ENCODE measurements at places on chromosomes 6 and 20.

DNA sequence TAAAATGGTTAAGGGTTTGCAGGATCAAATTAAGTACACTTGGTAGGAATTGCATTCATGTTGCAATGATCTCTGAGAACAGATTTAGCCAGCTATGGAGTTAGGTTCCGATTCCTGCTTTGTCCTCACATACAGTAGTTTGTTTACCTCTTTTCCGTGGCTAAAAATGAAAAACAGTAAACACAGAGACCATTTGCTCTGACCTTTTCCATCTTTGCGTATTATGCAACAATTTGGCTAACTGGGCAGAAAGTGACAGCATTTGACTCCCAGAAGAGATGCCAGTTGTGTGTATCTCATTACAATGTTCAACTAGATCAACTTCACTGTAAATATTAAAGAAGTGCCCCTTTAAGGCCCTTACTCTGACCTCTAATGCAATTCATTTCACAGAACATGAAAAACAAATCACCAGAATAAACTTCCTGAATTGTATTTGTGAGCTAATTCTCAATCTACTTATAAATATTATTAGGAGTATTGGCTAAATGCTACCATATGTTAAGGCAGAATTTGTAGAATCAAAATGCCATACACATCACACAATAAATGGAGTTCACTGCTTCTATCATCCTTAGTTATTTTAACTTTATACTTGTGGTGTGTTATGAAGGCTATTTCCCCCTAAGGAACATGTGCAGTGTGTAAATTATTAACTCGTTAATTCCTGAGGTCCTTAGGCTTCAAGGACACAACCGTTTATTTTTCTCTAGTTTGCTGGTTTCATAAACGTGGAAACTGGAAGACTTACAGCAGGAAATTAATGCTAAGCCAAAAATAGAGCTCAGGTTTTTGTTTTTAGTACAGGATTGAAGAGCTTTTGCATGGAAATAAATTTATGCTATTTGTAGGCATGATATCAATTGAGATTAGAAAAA, 380.7 kb upstream of the CITED2 start:
- DNase-seq = no peak

GRCh38 chr20:53130795-53131194, 158.6 kb downstream of the TSHZ2 start:
- DNase-seq = no peak

DNA sequence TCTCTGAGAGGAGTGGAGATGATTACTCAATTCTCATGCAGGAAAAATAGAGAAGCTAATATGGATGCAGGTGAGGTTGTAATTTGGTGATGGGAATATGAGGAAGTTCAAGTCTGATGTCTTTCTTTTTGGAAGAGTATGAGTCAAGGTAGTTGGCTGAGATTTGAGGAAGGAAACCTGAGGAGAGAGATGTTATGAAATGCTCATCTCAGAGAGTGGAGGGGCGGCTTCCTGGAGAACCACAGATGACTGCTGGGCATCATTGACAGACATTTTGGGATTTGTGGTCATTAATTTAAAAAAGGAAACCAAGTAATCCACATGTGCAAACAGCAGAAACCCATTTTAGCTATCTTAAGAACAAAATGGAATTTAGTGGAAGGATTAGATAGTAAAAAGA, 72.5 kb upstream of the UST start:
- DNase-seq = no peak

DNA sequence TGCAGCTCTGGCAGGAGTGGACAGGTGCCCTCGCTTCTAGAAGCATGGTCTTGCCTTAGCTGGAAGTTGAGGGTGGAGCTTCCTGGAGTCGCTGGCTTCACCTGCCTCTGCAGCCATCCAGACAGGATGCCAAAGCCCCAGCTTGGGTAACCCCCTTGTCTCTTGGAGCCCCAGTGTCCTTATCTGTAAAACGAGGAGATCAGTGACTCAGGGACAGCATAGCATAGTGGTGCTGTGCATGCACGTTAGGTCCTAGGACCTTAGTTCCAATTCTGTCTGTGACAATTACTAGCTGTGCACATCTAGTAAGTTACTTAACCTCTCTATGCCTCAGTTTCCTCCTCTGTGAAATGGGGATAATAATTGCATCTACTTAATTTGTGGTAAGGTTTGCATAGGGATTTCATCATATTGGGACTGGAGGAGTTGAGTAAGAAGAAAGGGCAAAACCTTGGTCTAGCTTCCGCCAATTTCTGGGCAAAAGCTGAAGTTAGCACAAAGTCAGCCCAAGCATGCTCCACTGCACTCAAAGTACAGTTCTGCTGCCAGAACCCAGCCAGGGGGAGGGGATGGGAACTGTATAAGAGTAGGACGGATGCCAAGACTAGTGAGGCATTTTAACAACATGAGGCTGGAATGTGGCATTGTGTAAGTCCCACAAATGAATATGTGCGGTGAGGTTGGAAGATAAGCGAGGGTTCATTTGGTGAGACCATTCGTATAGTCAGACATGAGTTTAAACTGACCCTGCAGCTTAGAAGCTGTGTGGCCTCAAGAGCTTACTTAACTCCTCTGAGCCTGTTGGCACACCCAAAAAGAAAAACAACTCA, 24.5 kb downstream of the TOX2 start:
- DNase-seq = no peak

DNA sequence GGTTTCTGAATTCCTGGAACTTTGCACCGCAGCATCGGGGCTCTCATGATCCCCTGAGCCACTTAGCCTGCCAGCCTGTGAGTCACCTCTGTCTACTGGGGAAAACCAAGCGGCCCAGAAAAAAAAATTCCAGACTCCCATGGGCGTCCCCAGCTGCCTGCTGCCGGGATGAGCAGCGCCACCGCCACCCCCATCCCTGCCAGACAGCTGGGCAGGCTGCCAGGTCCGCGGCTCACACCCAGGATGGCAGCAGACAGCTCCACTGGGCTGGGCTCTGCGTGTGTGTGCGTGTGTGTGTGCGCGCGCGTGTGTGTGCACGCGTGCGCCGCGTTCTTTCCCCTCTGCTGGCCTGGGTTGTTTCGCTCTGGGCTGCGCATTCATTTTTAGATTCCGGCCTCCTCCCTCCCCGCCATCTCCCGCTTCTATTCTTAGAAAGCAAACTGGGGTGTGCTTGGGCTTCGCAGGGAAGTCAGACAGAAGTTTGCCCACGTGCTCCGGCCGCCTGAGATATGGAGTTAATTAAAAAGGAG, 38.9 kb upstream of the PMEPA1 start:
- DNase-seq = peak; percentile 50

- no peak for DNase-seq
Measured at GRCh38 chr20:35341366-35342028, 49.3 kb upstream of the FAM83C start.

GRCh38 chr6:39083231-39083634, 31.8 kb downstream of the SAYSD1 start:
- no peak for DNase-seq

DNA sequence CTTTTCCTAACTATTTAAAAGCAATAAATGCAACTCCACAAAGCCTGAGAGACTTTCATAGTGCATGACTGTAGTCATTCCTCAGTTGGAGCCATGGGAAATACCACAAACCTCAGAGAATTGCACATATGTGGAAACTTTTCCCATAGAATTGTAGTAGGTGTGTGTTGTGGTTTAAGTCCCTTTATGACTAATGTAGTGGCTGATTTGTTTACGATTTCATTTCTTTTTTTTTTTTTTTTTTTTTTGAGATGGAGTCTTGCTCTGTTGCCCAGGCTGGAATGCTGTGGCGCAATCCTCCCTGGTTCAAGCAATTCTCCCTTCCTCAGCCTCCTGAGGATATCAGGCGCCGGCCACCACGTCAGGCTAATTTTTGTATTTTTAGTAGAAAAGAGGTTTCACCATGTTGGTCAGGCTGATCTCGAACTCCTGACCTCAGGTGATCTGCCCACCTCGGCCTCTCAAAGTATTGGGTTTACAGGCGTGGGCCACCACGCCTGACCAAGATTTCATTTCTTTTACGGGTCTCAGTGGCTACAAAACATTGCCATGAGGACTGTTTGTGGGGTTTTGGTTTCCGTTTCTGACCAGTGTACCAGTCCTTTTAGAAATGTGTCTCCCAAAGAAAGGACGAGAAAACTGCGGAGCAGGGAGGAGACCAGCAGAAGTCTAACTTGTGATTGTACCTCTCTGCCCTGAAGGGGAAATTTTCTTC, 212.1 kb upstream of the MARCKS start:
- DNase-seq = no peak

- no peak for DNase-seq
Measured at GRCh38 chr20:689348-689747, 13.7 kb upstream of the SCRT2 start.

DNA sequence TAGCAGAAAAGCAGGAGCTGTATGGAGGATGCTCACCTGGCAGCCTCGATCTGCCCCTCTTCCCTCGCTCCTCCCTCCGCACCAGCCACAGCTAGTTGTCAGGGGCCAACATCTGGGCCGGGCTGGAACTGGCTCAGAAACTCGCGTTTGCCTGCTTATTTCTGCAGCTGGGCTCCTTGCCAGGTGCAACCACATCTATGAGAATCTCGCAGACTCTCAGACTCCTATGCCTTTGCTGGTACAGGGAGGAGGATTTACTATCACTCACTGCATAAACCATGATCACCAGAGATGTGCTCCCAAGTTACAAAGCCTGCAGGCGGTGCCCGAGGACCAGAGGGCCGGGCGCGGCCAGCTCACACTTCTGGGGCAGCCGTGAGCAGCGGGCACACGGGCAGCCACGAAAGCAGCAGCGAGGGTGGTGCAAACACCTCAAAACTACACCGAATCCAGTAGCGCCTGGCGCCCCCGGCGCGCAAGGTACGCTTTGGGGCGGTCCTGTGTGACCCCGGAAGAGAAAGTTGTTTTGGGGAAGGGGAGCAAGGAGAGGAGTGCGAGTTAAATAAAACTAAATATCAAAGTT, 577 bp upstream of the LRRC1 start:
- no peak for DNase-seq

DNA sequence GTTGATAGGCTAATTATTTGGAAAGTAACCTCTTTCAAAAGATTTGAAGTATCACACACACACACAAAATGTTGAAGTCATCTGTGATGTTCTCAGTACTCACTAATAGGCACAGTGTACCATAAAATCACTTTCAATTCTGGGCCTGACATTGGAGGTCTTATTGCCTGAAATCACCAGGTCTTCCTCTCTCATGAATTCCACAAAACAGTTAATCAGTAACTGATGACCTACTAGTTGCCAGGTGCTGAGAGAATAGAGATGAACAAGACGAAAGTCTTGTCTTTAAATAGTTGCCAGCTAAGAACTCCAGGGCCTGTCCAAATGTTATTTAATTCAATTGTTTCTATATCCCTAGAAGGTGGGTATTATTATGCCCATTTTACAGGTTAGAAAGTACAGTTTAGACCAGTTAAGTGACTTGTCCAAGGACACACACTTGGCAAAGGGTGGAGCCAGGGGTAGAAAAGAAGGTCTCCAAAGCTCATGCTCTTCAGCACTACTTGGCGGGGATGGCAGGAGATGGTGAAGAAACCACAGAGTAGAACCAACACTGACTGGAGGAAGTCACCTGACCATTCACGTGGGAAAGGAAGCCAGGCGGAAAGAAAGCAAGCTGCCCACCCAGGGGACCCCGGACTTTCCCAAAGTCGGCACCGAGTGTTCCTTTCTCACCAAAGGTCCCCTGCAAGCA, 116.4 kb downstream of the KIF6 start:
- no peak for DNase-seq

DNA sequence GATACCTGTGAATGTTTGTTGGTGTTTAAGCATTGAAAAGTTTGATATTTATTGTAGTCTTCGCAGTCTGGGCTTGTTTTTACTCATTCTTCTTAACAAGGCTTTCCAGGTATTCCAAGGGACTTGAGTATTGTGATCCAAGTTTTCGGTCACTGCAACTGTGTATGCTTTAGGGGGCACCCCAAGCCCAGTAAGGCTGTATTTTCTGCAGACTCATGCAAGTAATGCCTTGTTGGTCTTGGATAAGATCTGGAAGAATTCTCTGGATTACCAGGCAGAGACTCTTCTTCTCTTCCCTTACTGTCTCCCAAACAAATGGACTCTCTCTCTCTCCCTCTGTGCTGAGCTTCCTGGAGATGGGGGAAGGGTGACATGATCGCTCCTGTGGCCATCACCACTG, 82.1 kb downstream of the RFPL4B start:
- DNase-seq = no peak

- DNase-seq = no peak
Measured at GRCh38 chr6:55916188-55916587, 40.8 kb upstream of the BMP5 start.

GRCh38 chr6:31663126-31663960, 1.5 kb downstream of the GPANK1 start:
- no peak for DNase-seq

GRCh38 chr20:47667531-47668312, 117.6 kb downstream of the SULF2 start:
- no peak for DNase-seq

DNA sequence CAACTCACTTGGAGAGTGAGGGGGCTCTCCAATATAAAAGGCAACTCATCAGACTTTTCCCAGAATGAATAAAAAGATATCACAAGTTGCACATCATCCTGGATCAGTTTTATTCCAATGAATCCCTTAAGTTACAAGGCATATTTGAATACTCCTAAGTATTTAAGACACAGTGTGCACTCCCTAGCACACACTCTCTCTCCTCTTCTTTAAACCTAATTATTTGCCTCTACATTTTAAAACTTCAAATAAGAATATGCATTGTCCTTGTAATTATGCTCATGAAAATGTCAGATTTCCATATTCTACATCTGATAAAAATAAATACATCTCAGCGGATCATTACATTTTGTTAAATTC, 273.6 kb downstream of the ADGB start:
- DNase-seq = no peak

GRCh38 chr20:34579191-34579978, 20.9 kb downstream of the MAP1LC3A start:
- no peak for DNase-seq

DNA sequence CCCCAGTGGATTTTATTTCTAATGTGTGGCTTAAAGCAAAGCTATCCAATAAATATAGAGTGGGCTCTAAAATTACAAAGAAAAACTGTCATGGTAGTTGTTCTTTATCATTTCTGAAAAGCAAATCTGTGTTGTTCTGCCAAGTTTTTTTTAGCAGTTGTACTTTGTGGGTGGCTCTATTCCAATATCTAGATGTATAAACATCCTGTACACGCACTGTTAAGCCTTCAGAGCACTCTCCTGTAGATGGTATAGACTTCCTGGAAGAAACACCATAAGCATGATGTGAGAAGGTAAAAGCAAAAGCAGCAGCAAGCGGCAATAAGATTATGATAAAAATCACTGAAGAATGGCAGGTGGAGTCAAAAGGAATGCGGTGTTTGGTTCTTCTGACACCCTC, 21.5 kb upstream of the TMEM30A start:
- no peak for DNase-seq

All from stimulated activated naive B cell treated with anti-CD40 and anti-IgM and Interleukin-4, amounts not matched to agents 10 μg/mL and 1 μg/mL and 100 μg/mL, for 72 hours (primary cell).